ENCODE measurements at places on chromosomes 12 and 14.

GRCh38 chr14:85010186-85010585 lies 519.8 kb upstream of the FLRT2 start:
- no peak for DNase-seq

GRCh38 chr12:109609342-109609741 lies 35.7 kb downstream of the MVK start:
- no peak for DNase-seq

- no peak for DNase-seq
Measured at GRCh38 chr12:6206327-6206726, 6.1 kb downstream of the CD9 start.

DNA sequence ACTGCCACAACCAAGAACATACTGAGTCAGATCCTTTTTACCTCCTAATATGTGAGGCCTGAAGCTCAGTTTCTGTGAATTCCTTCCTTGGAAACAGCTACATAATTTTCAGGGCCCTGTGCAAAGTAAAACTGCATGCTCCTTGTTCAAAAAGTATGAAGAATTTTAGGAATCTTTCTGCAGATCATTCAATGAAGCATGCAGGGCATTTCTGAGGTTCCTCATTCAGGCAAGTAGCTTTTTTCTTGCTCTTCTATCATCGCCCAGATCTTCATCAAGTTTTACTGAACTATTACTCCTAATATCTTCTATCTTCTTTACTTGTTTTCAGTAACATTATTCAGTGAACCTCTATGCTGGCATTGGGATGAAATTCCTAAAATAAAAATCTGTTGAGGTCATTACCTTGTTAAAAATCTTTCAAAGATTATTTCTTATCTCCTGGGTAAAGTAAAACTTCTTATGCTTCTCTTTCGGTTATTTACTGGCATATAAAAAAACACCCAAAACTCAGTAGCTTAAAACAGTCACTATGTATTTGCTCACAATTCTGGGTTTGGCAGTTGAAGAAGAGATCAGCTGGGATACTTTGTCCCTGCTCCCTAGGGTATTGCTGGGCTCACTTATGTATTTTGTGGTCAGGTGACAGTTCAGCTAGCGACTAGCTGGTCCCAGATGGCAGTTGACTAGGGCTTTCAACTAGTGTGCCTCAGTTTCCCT lies 42.6 kb upstream of the KRR1 start:
- no peak for DNase-seq

DNA sequence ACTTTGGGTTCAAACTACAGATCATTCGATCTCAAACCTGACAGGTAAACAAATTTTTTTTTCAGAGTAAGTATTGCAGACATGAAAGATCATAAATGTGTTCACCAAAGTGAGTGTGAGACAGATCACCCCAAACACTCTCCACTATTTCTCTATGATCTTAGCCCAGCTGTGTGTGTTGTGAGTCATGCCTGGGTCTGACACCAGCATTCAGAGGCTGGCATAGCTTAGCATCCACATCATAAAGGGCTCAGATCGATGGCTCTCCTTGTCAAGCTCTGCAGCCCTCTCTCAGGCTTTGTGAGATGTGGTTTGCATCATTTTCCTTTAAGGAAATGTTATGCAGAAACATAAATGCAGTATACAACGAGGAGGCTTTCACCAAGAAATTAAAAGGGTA lies 164.9 kb downstream of the ETV6 start:
- no peak for DNase-seq
